ENCODE measurements at places on chromosomes 3 and 15. TPM values are rescaled to one million over a fixed set of nuclear protein-coding genes. Genes with fewer than 3 reads are reported as not detected.

Gene SCAANT1
- total RNA-seq = not detected

Gene ERC2
- total RNA-seq = not detected

Gene CTDSPL2
- total RNA-seq = 47.9 TPM

Gene LNP1
- total RNA-seq = 4.2 TPM

Gene SLC22A13
- total RNA-seq = 0.43 TPM

Gene SLC9C1
- total RNA-seq = not detected

Gene CDHR4
- total RNA-seq = not detected

Gene VGLL3
- 27.6 TPM for total RNA-seq

Gene SERPINI2
- total RNA-seq = not detected

Gene FHIT
- total RNA-seq = not detected

Gene TRPM1
- not detected for total RNA-seq

Gene CFAP91
- total RNA-seq = under 0.01 TPM

Gene CP
- not detected for total RNA-seq

Gene CHL1
- total RNA-seq = not detected

Gene DBR1
- total RNA-seq = 5.9 TPM

Gene CDCP1
- total RNA-seq = 88.0 TPM

Gene LCTL
- total RNA-seq = not detected

Gene ITIH1
- total RNA-seq = not detected

Gene DOCK3
- 0.22 TPM for total RNA-seq

Gene OR5K2
- total RNA-seq = not detected

Gene IRAK2
- total RNA-seq = 17.9 TPM

Gene ARPP21
- total RNA-seq = 0.14 TPM

Gene SMCO1
- not detected for total RNA-seq

Gene PYGO1
- total RNA-seq = 6.1 TPM

Gene ZBED2
- total RNA-seq = not detected

Gene CCDC33
- total RNA-seq = 4.0 TPM

Gene DCBLD2
- total RNA-seq = 703 TPM

Gene DNAH1
- total RNA-seq = 7.7 TPM

Gene MAP1A
- total RNA-seq = 39.2 TPM

Gene LRRC31
- total RNA-seq = not detected

Gene SMAD6
- 1.7 TPM for total RNA-seq

Gene XCR1
- not detected for total RNA-seq

Gene HRG
- not detected for total RNA-seq

Gene SKOR1
- total RNA-seq = 0.22 TPM

Gene EFHB
- total RNA-seq = not detected

Gene MKRN2OS
- total RNA-seq = not detected

Gene MAP6D1
- total RNA-seq = 2.0 TPM

Gene ETV5
- 69.6 TPM for total RNA-seq

Gene TTBK2
- 8.1 TPM for total RNA-seq

Gene NPAP1
- not detected for total RNA-seq

Gene TIPIN
- total RNA-seq = 13.5 TPM

Gene ESYT3
- under 0.01 TPM for total RNA-seq

Gene GOLGA8J
- not detected for total RNA-seq

Gene GP9
- not detected for total RNA-seq

Gene MYZAP
- 1.3 TPM for total RNA-seq
